ENCODE measurements at places on chromosomes 12 and 14. TPM values are rescaled to one million over a fixed set of nuclear protein-coding genes. Genes with fewer than 3 reads are reported as not detected.

Gene HVCN1
- 11.8 TPM for total RNA-seq

- no peak for DNase-seq
Observed at GRCh38 chr14:58808828-58809227, 171.1 kb downstream of the DACT1 start.

DNA sequence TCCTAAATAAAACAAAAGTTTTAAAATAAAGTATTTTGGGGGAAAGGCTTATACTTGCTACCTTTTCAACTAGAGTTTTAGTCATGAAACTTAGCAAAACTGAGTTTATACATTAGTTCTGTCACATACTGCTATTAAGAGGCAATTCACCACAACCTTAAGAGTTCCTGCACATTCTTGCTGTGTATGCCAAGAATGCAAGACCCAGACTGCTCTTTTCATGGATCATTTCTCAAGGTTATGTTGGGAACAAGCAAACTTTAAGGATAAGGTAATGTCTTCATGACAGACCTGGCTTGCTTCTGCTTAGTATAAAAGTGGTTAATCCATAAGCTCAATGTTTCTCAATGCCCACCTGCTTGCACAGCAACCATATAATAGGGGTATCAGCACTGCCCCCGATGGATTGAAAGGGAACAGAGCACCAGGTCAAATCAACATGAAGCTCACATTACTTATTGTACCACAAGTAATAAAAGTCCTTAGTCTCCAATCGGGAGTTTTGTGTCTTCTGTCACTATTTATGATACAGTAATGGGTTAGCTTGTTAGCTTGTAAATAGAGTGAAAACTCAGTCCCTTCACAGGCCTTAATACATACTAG is 67.6 kb downstream of the KIF21A start:
- DNase-seq: no peak

DNA sequence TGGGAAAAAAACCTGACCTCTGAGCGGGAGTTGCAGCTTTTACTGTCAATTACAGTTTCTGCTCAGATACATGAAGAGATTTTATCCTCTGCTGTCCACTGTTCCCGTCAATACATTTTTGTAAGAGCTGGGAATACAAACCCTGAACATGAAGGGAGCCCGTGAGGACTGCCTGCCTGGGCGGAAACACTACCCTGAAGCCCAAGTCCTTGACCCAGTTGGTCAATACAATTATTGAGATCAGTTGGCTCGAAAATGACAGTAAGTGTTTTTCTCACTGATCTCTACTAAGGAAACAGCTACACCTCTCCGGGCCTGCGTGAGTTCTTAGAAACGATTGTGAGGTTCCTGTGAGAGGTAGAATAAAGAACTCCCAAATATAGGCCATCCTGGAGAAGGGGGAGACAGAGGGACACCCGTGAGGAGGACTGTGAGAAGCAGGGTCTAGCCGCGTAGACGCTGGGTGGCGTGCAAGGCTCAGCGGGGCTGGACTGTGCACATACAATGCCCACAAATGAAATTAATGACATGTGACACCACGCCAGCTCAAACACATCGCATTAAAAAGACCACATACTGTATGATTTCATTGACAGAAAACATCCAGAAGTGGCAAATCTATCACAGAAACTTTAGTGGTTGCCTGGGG is 509.5 kb downstream of the TMEM132D start:
- no peak for DNase-seq

DNA sequence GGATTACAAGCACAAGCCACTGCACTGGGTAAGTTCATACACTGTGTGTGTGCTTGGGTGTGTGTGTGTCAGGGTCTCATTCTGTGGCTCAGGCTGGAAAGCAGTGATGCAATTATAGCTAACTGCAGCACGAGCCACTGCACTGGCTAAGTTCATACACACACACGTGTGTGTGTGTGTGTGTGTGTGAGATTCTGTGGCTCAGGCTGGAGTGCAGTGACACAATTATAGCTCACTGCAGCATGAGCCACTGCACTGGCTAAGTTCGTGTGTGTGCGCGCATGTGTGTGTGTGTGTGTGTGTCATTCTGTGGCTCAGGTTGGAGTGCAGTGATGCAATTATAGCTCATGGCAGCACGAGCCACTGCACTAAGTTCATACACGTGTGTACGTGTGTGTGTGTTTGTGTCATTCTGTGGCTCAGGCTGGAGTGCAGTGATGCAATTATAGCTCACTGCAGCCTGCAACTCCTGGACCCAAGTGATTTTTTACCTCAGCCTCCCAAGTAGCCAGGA is 85.4 kb downstream of the HECTD1 start:
- DNase-seq: no peak

Gene CSRNP2
- total RNA-seq: 25.7 TPM

Gene SPTB
- total RNA-seq: 79.4 TPM

Gene MAX
- 92.1 TPM for total RNA-seq

DNA sequence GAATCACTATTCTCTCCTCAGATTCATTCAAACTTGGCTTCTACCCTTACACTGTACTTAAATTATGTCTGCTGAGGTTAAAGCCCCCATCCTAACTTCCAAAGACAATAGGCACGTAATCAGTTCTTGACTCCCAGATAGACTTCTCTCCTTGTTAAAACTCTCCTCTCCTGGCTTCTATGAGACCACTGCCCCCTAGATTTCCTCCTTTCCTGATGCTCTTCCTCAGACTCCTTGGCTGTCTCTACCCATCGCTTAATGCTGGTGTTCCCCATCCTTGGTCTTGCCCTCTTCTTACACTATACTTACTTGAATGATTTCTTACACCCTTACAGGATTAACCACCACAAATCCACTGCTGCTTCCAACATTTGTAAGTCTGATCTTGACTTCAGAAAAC is 32.8 kb downstream of the TC2N start:
- DNase-seq: no peak

DNA sequence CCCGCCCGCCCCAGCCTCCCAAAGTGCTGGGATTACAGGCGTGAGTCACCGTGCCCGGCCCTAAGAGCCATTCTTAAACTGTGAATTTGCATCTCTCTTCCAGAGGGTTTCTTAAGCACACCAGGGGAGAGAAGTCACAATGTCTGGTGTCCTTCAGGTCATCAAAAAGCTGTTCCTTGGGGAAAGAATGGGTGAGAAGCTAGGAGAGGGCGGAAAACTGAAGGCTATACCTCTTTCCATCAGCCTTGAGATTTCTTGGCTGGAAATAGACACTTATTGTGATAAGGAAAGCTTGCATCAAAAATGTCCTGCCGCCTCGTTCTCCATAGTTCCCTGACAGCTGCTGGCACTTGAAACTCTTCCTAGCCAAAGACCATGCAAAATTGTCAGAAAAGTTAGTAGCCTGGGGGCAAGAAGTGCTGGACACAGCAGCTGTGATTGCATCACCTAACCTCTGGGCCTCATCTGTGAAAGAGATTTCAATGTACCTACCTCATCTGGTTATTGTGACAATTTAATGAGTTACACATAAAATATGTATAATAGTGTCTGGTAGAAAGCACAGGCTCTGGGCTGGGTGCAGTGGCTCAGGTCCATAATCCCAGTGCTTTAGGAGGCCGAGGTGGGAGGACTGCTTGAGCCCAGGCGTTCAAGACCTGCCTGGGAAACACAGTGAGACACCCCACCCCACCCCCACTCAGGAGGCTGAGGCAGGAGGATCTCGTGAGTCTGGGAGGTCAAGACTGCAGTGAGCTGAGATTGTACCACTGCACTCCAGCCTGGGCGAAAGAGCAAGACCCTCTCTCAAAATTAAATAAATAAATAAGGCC is 9.7 kb upstream of the UBC start:
- DNase-seq: no peak

DNA sequence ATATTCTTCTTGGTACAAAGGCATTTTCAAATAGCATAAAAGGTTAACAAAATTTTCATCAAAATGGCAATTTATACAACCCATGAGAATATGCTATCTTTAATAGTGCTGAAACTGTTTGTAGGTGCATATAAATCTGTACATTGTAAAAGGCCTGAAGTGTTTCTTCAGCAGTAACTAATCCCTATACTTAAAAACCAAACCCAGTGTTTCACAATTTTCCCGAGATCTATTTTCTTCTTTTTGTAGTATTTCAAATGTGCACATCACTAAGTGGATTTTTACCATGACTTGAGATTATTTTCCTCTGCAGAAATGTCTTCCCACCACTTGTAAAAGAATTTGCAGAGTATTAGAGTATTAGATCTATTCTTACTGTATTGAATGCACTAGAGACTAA is 76.5 kb downstream of the FERMT2 start:
- no peak for DNase-seq

GRCh38 chr12:69904777-69905176 is 79.8 kb downstream of the MYRFL start:
- no peak for DNase-seq

DNA sequence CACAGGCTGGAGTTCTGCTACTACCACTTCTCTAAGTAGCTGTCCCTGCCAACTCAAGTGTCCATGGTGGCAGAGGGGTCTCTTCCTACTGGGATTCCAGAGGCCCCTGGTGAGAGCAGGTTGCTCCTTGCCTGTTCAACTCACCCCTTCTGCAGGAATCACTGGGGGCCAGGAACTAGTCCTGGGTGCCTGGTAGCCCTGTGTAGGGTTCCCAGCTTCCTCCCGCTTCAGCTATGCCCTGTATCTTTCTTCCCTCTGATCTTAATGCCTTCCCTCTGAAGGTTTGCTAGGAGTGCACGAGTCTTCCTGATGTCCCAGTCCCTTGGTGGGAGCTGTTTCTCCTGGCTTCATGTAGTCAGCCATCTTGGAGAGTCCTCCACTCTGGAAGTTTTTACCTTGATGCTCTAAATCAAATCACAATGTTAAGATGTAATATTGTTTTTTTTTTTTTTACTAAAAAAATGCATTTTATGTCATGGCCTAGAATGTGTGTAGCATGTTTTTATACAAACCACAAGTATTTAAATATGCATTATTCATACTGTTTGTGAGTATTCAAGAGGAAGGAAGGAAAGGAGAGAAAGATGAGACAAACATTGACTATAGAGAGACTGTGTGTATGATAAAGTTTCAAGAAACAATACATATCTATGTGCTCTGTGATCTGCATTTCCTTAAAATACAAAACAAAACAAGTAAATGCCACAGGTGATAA is 54.7 kb downstream of the FRS2 start:
- no peak for DNase-seq

- DNase-seq: no peak
Observed at GRCh38 chr12:58925751-58926150, 5.4 kb upstream of the LRIG3 start.

DNA sequence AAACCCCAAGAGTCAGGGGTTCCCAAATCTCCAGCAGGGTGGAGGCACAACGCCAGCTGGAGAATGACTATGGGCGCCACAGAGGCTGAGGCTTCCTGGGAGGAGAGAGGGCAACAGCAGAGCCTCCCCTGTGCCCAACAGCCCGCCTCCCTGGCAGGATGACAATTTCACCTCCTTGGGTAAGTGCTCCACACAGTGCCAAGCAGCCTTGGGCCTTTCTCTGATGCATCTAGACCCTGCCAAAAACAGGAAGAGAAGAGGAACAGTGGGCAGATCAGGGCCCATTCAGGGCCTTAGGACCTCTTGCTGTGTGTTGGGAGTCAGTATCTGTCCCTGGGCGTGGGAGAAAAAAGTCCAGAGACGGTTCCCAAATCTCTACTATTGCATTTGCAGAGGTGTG is 5.0 kb upstream of the OR10P1 start:
- no peak for DNase-seq

DNA sequence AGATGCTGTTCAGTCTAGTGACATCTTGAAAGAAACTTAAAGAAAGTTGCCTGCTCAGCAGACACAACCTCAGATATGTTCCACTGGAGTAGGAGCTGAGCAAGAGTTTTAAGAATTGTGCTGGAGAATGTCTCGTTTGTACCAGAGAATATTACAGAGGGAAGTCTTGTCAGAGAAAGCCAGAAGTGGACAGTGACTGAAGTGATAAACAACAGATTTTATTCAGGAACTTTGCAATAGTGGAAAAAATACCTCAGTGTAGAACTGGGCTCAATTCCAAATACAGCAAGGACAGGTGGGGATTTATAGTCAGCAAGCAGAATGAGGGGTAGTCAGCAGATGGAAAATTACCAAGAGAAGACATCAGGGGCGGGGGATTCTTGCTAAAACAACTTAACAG is 18.6 kb downstream of the ZDHHC17 start:
- no peak for DNase-seq

- DNase-seq: no peak
Observed at GRCh38 chr14:74591899-74592298, 20.1 kb downstream of the LTBP2 start.

Gene ALDH1L2
- total RNA-seq: 2.7 TPM

DNA sequence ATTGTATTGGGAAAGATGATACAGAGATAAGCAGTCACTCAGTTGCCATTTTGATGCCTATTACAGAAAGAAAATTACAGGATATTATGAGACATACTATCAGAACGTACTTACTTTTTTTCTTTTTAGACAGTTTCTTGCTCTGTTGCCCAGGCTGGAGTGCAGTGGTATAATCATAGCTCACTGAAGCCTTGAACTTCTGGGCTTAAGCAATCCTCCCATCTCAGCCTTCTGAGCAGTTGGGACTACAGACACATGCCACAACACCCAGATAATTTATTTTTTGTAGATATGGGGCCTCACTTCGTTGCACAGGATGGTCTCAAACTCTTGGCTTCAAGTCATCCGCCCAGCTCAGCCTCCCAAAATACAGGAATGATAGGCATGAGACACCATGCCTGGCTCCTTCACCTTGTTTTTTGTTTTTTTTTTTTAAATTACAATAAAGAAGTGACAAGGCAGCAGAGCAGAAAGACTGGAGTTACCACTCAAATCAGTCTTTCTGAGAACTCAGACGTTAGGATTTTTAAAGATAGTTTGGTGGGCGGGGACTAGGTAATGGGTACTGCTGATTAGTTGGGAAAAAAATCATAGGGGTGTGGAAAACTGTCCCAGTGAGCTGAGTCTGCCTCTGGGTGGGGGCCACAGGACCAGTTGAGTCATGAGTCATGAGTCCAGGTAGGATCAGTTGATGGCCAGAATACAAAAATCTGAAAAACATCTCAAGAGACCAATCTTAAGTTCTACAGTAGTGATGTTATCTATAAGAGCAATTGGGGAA is 11.5 kb upstream of the CPM start:
- no peak for DNase-seq

Gene FAM186B
- total RNA-seq: 0.62 TPM

GRCh38 chr12:53060721-53061276 is 10.9 kb downstream of the TNS2 start:
- DNase-seq: no peak

Gene ACOT6
- total RNA-seq: not detected

GRCh38 chr14:90517076-90517841 is 120.4 kb downstream of the CALM1 start:
- DNase-seq: peak; percentile 46

DNA sequence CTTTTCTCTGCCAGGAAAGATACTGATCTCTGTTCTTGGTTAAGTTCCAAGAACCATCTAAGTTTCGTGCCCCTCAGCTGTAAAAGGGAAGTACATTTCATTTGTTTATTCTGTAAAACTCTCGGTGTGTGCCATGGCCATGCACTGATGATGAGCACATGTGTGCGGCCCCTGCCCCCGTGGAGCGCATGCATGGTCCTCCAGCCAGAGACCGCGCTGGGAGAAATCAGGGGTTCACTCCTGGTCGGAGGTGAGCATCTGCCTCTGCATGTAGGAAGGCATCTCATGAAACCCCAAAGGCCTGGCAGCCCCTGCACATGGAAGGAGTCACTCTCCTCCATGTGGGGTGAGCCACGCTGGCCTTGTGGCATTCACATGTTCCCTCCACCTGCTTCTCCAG is 102.5 kb upstream of the RTL1 start:
- no peak for DNase-seq
